ENCODE measurements at places on chromosomes 1 and 21.

- no peak for DNase-seq
These were observed 73.2 kb upstream of the B3GALT2 start for GRCh38 chr1:193259636-193260035.

DNA sequence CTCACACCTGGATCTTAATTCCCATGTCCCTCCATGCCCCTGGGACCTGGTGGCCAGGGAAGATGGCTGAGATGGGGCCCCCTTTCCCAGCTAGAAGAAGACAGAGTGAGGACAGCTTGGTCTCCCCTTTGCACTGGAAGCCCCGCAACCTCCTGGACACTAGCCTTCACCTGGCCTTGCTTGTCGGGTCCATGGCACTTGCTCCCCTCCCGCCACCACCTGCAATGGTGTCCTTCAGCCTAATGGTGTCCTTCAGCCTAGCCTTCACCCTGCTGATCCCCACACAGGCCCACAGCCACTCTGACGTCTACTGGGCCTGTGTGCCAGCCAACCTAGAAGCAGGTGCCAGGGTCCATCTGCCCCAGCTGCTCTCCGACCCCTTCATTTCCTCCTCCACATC is 45.9 kb upstream of the EDN2 start:
- DNase-seq: no peak

DNA sequence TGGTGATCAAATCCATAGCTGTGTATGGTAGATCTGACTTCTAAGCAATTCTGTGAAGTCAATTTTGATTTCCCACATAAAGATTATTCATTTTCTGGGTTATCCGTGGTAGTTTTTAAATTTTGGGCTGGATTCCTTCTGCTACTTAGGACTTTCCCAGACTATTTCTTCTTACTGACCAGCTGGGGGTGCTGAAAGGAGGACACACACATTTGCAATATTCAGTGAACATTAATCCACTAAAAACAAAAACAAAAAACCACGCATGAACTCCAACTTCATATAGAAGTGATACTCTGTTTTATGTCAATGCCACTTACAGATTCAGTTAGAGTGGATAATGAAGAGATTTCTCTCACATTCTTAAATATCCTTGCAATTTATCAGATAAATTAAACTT is 105.4 kb downstream of the KCTD3 start:
- DNase-seq: no peak

DNA sequence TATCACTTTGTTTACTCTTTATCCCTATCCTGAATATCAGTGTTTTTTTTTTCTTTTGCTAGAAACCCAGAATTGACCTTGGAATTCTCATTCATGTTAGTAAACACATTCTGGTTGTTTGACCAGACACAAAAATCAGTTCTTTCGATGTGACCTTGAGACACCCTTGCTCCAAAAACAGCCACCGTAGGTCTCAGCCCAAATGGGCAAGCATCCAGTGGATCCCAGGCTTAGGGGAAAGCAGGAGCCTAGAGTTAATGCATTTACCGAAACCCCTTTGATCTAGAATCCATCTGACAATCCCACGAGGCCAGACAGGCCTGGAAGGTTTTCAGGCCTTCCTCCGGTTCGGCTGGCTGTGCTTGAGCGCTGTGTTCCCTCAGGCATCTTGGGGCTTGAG is 47.6 kb downstream of the IRF2BP2 start:
- no peak for DNase-seq

GRCh38 chr21:45295576-45296365 is 8.1 kb upstream of the POFUT2 start:
- no peak for DNase-seq

Measured in SIG-M5 (cell line).